DMS79 treated with DMSO at 0.1 percent for 48 hours (cell line): ENCODE measurements at places on chromosomes 16 and 17.

DNA sequence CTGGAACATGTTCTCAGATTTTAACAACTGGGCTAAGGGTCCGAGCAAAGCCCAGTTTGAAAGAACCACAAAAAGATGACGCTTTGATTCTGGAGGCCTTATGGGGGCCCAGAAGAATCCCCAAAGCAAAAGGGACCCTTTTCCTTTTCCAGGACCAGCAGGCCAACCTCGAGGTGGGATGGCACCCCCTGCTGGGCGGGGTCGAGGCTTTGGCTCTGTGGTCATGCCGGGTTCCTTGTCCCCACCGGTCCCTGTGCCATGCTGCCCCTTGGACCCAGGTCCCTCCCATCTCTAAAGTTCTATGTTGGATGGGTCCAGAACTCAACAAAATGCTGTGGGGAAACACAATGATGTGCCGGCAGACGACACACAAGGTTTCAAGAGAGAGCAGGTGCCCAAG, 30.9 kb downstream of the TMEM204 start:
- DNase-seq, result no peak

- DNase-seq, result no peak
Observed at GRCh38 chr16:82671741-82672140, 45.0 kb downstream of the CDH13 start.

- no peak for DNase-seq
Observed at GRCh38 chr16:57998486-57998885, 2.0 kb downstream of the ZNF319 start.

DNA sequence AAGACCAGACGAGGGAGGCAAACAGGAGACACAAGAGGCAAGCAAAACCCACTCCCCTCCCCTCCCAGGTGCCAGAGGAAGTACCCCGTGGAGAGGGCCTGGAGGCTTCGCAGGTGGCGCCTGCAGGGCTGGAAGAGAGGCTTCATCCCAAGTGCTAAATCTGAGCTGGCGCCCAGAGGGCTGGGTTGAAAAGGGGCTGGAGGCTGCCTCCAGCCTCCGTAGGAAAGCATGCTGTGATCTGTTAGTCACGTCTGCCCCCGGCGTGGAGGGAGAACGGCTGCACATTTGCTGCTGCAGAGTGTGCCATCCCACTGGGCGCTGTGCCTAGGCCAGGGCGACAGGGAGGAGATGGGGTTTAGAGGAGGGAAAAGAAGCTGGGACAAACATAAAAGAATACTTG, 16.9 kb downstream of the RPH3AL start:
- peak; percentile 14 for DNase-seq

DNA sequence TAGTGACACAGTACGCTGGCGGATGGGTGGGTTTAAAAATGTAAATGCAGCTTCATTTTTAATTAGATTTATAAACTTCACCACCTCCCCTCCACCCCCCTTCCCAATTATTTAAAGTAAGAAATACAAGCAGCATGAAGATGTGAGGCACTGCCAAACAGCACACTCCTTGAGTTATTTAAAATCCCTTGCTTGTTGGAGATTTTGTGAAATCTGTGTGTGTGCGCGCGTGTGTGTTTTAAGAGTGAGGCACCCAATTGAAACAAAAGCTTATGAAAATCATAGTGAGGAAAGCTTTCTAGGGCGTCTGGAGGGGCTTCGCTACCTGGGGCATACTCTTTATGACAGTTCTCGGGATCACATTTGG, 219.6 kb upstream of the IRX3 start:
- no peak for DNase-seq

DNA sequence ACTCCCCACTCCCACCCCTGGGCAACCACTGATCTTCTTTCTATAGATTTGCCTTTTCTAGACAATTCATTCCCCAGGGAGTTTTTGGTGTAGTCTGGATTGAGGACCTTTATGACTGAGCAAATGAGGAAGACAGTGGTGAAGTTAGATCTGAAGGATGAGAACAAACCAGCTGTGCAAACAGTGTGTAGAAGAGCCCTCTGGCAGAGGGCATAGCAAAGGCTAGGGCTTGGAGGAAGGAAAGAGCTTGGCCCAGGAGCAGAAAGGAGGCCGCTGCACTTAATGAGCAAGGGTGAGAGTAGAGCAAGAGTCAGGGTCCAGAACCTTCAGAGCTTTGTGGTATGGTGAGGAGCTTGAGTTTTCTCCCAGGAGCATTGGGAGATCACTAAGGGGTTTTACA, 352.7 kb downstream of the CA10 start:
- no peak for DNase-seq

GRCh38 chr16:85436207-85436606, 176.9 kb upstream of the GSE1 start:
- no peak for DNase-seq

DNA sequence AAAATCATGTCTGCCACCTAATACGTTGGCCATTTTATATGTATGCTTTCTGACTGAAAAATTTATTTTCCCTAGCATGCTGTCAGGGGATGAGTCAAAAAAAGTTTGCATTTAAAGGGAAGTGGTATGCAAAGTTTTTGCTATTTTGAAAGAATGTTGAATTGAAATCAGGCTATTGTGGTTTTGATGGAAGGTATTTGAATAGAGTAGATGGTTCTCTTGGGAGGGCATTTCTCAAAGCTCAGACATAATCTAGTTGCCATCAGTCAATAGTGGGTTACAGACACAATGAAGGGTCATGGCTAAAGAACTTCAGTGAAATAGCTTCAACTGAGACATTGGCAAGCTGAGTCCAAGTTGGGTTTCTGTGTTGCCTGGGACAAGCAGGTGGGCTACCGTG, 102.4 kb downstream of the MAP2K6 start:
- DNase-seq, result no peak

GRCh38 chr16:58866935-58867334, 132.8 kb upstream of the GOT2 start:
- no peak for DNase-seq

- DNase-seq, result no peak
Observed at GRCh38 chr17:1212946-1213345, 33.2 kb upstream of the ABR start.

DNA sequence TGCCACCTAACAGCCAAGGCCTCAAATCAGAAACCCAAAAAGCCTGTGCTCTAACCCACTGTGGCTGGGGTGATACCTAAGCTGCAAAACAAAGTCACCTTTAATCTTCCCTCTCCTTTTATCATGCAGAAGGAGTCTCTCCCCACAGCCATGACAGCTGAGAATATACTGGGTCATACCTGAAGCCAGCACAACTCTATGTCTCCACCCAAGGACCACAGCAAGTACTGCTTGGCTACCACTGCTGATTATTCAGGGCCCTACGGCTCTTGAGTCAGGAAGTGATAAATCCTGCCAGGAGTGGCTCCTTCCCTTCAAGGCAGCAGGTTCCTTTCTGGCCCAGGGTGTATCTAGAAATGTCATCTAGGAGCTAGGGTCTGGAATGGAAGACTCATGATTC, 151.5 kb upstream of the TOM1L1 start:
- DNase-seq, result no peak

- DNase-seq, result no peak
Observed at GRCh38 chr16:84068041-84068440, 25.4 kb upstream of the SLC38A8 start.
